GM10248 (cell line): ENCODE measurements at places on chromosomes 2 and 18.
A peak's percentile ranks its signal among the peaks of the same experiment; 100 is the strongest.

DNA sequence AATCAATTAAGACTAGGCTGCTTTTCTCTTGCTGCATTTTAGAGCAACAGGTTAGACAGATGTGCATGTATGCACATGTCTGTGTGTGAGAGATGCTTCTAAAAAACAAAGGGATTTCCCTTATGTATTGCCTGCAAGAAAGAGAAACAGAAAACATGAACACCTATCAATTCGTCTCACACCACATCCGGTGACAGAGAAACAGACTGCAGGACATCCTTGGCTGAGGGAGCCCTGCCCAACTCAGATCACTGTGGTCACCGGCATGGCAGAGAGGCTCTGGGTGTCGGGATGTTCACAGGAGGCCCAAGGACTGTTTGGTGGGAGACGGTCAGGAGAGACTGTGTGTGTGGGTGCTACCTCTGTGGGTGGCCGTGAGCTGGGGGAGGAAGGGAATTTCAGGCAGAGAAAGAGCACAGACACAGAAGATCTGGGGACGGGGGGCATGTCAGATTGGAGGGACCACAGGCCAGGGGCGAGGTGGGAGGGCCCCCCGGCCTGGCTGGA is 24.9 kb downstream of the FHL2 start:
- peak; percentile 74 for DNase-seq

DNA sequence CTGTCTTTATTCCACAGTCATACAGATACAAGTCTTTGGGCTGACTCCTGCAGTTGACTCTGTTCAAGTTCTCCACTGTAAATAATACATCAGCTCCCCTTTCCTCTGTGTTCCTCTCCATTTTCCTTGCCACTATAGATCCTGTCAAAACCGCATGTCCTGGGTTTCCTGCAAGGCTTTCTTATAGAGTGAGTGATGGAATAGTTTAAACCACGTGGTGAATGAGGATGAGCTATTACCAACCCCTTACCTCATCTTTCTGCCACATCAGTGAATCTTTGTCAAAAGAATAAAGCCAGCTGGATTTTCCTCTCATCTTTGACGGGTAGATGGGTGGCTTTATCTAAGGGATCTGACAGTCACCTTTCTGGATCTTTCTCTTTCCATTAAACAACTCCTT is 3.9 kb upstream of the GALNT14 start:
- DNase-seq = no peak

- DNase-seq = no peak
These were observed 310.7 kb downstream of the CLIP4 start for GRCh38 chr2:29425866-29426265.

- no peak for DNase-seq
These were observed 489.3 kb upstream of the CDH2 start for GRCh38 chr18:28666216-28666615.

GRCh38 chr2:105154119-105154818 is 87.3 kb upstream of the GPR45 start:
- no peak for DNase-seq

- DNase-seq = no peak
These were observed 107.4 kb downstream of the COBLL1 start for GRCh38 chr2:164734196-164734595.

GRCh38 chr2:10787176-10787968 is 25.2 kb downstream of the PDIA6 start:
- DNase-seq = peak; percentile 30

DNA sequence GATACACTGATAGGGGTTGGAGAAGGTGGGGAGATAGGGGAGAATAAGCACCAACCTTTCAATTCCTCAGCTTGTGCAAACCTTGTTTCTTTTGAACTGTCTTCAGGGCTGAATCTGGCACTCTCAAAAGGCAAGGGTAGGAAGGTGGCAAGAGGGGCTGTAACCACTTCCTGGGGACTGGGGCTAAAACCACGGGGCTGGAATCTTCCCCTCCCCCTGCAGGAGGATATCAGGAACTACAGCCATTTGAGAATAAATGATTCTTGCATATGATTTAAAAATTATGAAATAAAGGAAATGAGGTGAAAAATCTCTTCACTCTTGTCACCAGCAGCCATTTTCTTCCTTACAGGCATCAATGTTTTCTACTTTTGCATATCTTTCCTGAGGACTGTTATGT is 50.8 kb downstream of the ATOH8 start:
- DNase-seq = no peak

DNA sequence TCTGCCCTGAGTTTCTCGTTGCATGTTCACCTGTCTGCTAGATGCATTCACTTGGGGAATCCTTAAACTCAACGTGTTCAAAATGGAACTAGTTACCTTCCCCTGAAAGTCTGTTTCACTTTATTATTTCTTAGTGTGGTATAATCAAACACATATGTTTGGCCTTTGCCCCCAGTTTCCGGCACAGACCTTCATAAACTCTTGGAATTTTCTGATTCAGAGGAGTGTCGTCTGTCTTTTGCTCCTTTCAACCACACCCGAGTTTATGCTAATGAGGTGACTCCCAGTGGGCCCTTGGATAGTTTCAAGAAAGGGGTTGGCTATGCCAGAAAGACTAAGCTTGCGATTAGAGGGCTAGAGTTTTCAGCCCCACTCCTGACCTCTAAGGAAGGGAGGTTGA is 198.9 kb downstream of the CDCA7 start:
- DNase-seq = no peak

DNA sequence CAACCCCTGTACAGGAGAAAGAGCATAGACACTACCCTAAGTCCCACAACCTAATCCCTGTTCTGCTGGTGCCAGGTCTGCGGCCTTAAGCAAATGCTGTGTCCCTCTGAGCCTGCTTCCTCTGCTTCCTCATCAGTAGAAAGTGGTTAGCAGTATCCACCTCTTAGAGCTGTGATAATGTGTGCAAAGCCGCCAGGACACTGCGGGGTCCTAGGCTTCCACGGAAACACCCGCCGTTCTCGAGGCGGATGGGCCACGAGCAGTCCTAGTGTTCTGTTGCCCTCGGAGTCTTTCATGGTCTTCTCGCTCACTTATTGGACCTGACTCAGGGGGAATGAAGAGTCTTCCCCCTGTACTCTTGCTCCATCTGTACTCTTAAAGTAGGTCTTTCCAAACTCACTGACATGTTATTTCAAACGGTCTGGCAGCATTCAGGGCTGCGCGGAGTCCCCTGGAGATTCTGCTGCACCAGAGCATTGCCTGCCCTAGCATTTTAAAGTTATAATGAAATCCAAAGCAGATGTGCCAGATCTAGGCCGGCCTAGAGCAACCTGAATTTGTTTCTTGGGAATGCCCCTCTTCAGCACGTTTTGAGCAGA is 107.2 kb upstream of the ZNF236 start:
- DNase-seq = no peak

- DNase-seq = no peak
These were observed 2.0 kb upstream of the PLEKHB2 start for GRCh38 chr2:131103165-131103564.

GRCh38 chr2:43344868-43345373 is 118.5 kb upstream of the ZFP36L2 start:
- no peak for DNase-seq
